ENCODE measurements at places on chromosomes 5 and 9. TPM values are rescaled to one million over a fixed set of nuclear protein-coding genes. Genes with fewer than 3 reads are reported as not detected.

The BSPRY gene
- not detected for total RNA-seq

The NDOR1 gene
- 6.9 TPM for total RNA-seq

The CYLC2 gene
- total RNA-seq, result not detected

The CREBRF gene
- 34.7 TPM for total RNA-seq

The ZNF484 gene
- total RNA-seq, result 85.4 TPM

Measured in parietal lobe (tissue), 2 donors.